ENCODE measurements at places on chromosomes 6 and 20.

- DNase-seq, result no peak
These were observed 61.1 kb downstream of the PFDN4 start for GRCh38 chr20:54268941-54269340.

DNA sequence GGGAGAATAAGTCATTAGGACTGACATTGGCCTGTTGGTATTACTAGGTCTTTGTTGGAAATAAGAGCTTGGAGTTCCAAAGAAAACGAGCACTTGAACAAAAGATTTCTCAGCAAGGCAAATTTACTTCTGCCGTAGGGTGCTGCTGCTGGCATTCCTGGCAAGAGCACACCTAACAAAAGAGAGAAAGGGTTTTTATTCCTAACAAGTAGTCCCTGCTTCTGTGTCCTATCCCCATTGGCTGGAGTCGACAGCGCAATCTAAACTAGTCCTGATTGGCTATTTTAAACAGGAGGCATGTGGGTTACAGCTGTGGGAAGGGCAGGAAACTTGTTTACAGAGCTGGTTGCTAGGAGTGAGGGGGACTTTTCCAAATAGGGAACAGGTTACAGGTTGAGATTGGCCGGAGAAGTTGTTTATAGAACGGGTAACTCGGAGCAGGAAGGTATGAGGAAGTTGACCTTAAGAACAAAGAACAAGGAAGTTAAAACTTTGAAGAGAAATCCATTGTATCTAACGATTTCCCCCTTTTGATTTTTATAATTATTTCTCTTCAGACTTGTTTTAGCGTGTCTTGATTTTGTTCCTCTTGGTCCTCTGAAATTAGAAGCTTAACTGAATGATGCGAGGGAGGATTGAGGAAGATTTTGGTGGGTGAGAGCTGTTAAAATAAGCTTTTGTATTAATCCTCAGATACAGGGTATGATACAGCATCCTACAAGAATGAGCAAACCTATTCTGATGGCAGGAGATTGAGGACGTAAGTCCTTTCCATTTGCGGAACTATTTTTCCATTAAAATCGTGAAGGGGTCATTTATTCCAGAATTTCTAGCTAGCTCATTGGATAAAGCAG lies 3.4 kb upstream of the ZNFX1 start:
- peak; percentile 48 for DNase-seq

- no peak for DNase-seq
These were observed 29.4 kb downstream of the AKIRIN2 start for GRCh38 chr6:87672641-87673040.

GRCh38 chr6:8628063-8628462 lies 192.7 kb upstream of the SLC35B3 start:
- no peak for DNase-seq

DNA sequence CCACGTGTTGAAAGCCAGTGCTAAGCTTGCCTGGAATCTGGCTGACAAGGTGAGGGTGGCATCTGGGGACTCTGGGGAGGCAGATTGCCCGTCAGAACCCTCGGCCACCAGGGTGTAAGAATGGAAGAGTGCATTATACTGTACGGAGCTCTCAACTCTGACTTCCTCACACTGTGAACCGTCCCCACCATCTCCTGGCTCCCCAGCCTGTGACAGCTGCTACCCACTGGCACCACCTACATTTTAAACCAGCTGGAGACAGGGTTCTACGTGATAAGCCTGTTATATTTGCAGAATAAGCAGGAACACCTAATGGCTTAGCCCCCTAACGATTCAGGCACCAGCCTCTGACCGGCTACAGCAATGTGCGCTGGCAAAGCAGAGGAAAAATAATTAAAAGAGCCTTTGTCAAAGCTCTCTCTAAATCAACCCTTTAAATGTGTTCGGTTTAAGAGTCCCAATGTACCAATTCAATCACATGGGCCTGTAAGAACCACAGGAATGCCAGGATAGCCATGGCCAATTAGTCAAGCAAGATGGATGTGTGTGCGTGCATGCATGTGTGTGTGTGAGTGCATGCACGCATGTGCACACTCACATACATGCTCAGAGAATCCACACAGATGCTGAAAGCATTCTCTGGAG lies 89.1 kb upstream of the TAB2 start:
- no peak for DNase-seq

DNA sequence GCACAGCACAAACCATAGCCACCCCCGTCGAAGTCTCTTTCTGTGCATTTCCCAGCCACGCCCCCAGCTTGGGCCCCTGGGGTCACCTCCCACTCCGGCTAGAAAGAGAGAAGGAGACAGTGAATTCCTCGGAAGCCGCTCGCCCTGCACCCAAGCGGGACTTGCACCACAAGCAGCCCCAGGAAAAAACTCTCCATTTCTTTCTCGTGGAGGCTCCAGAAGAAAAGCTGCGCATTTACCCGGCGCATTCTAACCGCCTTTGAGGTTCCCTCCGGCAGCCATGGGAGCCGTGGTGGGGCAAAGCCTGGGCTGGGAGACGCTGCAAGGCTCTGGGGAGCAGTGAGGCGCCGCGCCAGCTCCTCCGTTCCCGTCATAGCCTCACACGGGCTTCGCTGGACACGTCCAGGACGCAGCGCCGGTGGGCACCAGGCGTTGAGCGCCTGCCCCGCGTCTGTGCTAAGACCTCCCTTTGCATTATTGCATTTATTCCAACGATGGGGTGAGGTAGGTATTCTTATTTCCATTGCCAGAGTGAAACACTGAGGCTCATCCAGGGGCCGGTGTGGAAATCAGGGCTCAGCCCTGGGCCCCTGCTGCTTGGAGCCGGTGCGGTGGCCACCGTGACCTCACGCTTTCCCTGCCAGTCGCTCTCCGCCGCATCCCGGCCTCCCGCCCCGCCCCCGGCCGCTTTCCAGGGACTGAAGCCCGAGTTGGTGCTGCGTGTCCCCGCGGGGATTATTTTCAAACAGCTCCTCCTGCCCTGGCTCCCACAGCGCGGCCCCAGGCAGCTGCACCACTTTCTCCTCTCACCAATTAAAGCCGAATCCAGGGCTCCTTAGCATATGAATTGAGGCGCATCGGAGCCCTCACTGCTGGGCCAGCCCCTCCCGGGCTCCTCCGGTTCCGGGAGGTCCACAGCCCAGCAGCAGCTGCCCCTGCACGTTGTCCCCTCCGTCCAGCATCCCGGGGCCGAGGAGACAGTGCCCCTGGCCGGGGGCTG lies 148.3 kb upstream of the AFDN start:
- no peak for DNase-seq

GRCh38 chr6:87102151-87102621 lies 7.3 kb upstream of the CGA start:
- DNase-seq, result peak; percentile 31

- no peak for DNase-seq
These were observed 875.9 kb downstream of the HACE1 start for GRCh38 chr6:103983860-103984259.

DNA sequence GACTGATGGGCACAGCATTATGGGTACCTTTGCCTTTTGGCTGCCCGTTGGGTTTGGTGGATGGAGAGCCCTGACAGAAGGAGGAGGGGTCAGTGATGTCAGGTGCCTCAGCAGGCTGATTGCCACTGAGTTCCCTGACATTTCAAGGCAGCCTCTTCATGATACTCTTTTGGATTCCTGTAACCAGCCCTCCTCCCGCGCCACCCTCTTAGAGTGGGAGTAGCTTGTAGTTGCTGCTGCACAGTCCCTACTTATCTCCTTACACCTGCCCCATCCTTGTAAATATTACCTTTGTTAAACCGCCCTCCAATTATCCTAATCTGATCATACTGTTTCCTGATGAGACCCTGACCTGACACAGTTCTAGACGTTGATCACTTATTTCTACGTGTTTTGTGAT lies 140.0 kb downstream of the CFAP61 start:
- no peak for DNase-seq

- peak; percentile 75 for DNase-seq
These were observed 7.8 kb upstream of the MRS2 start for GRCh38 chr6:24394780-24395437.

DNA sequence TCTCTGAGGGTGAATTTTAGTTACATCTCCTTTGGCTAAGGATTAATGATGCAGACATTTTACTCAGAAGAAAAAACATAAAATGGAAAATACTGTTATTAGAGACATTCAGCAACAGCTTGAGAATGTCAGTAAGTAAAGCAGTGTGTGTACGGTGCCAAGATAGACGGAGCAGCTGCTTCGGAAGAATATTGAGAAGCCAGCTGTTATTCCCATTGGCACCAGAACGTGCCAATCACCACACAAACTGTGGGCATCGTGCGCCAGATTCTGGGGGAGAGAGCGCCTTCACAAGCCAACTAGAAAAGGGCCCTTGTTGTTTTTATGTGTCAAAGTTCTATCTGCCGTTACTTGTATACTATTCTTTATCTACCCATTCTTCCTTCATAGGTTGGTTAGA lies 163.4 kb downstream of the MTFR2 start:
- DNase-seq, result no peak

DNA sequence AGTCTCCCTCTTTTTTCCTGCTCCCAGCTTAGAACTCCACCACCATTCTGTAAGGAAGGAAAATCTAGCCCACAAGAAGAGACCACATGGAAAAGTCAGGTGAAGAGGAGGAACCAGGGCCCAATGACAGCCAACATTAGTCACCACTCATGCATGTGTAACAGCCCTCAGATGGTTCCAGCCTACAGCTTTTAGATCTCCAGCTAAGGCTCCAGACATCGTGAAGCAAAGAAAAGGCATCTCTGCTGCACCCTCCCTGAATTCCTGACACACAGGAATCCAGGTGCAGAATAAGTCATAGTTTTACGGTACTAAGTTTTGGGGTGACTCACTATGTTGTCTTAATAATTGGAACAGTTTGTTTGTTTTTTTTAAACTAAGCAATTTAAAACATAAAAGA lies 25.5 kb downstream of the DCDC2 start:
- DNase-seq, result no peak

GRCh38 chr6:82681119-82681714 lies 317.6 kb downstream of the TPBG start:
- no peak for DNase-seq

GRCh38 chr6:30830438-30830837 lies 53.9 kb upstream of the DDR1 start:
- DNase-seq, result peak; percentile 73

DNA sequence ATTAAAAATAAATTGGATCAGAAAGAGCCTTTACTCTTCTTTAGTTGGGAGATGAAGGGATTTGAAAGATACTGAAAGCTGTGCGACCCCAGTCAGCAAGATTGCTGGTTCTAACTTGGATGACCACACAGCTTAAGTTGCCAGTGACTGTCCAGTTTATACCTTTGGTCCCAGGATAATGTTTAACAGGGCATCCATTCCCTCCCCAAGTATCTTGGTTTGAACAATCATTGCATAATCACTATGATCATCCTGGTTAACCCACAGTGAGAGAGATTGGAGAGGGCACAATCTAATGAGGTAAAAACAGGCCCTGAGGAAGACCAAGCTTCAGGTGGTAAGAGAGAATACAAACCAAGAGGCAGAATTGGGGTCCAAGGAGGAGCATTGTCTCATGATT lies 798.3 kb downstream of the MAFB start:
- no peak for DNase-seq

- peak; percentile 3 for DNase-seq
These were observed 167.2 kb downstream of the LINC00237 start for GRCh38 chr20:20939006-20939405.

GRCh38 chr20:63286781-63287696 lies 5.9 kb upstream of the COL20A1 start:
- DNase-seq, result no peak

All from suppressor macrophage (primary cell).